IMR-90 (cell line): ENCODE measurements at places on chromosomes 5 and 9. TPM values are rescaled to one million over a fixed set of nuclear protein-coding genes. Genes with fewer than 3 reads are reported as not detected.

Gene DMRT3
- not detected in 2 replicates for total RNA-seq

Gene APBA1
- 3.8 and 4.2 TPM in 2 replicates for total RNA-seq

Gene ZFP37
- 3.6 and 4.4 TPM in 2 replicates for total RNA-seq

Gene IFNA13
- total RNA-seq: not detected in 2 replicates

Gene THG1L
- total RNA-seq: 20.4 and 32.5 TPM in 2 replicates

Gene TSLP
- 0.28 and 0.54 TPM in 2 replicates for total RNA-seq

Gene ANKRD31
- under 0.01 TPM in 2 replicates for total RNA-seq

Gene SPAG8
- 0.28 and 0.72 TPM in 2 replicates for total RNA-seq

Gene GNA14
- total RNA-seq: under 0.01 TPM in 1 of 2 replicates, not detected in the other
